Left renal pelvis (tissue), 4 donors: ENCODE measurements at places on chromosomes 4 and X. TPM values are rescaled to one million over a fixed set of nuclear protein-coding genes. Genes with fewer than 3 reads are reported as not detected.

WFS1 gene
- polyA plus RNA-seq, result 29.4 TPM

EXOC1 gene
- polyA plus RNA-seq, result 49.9 TPM

CYBB gene
- polyA plus RNA-seq, result 12.3 TPM

RTL9 gene
- 0.24 TPM for polyA plus RNA-seq

PITX2 gene
- 2.5 TPM for polyA plus RNA-seq

ARHGAP36 gene
- polyA plus RNA-seq, result 0.06 TPM

DNA sequence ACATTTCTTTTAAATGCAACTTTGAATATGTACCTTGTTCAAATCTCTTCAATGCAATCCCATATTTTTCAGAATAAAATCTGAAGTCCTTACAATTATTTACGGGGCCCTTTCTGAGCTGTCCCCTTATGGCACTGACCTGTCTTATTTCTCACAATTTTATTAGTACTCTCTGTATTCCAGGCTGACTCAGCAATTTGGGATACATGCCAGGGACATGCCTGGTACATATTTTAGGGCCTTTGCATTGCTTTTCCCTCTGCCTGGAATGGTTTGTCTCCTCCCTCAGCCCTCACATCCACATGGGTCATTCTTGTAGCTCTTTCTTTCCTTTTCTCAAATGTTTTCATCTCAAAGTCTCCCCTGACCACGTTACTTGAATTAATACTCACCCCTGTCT, 172.2 kb upstream of the TECRL start:
- no peak for DNase-seq

- DNase-seq, result no peak
These were observed 35.6 kb upstream of the CDKN2AIP start for GRCh38 chr4:183408796-183409195.

- no peak for DNase-seq
These were observed 15.8 kb downstream of the SCD5 start for GRCh38 chr4:82782626-82783345.

DNA sequence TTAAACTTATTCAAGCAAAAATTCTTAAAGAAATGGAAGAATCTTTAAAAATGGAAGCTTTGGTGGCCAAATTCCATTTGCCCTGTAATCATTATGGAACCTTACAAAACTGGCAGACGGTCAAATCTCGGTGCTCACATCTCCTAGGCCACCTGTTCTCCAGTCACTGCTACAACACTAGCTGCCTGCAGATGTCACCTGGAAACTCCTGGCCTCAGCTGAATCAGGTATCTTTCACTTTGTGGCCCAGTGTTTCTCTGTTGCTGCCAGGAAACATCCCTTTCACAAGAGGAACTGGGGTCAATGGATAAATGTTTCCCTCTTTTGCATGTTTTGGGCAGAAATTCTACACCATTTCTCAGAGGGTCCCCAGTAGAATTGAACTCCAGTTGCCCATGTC, 4.2 kb upstream of the CXCL3 start:
- no peak for DNase-seq
